Activated CD8-positive, alpha-beta memory T cell treated with anti-CD3 and anti-CD28 coated beads for 24 hours (primary cell): ENCODE measurements at places on chromosomes 6 and 20.

- no peak for DNase-seq
These were observed 61.4 kb downstream of the CPNE5 start for GRCh38 chr6:36777801-36778200.

DNA sequence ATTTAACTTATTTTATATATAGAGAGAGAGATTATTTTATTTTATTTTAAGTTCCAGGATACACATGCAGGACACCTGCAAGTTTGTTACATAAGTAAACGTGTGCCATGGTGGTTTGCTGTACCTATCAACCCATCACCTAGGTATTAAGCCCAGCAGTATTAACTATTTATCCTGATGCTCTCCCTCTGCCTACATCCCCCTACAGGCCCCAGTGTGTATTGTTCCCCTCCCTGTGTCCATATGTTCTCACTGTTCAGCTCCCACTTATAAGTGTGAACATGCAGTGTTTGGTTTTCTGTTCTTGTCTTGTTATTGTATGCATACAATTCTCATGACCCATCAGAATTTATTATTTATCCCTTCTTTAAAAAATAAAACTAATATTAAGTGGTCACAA is 34.6 kb downstream of the FKBP1C start:
- no peak for DNase-seq

- no peak for DNase-seq
These were observed 233.1 kb upstream of the SUPT3H start for GRCh38 chr6:45610832-45611231.

DNA sequence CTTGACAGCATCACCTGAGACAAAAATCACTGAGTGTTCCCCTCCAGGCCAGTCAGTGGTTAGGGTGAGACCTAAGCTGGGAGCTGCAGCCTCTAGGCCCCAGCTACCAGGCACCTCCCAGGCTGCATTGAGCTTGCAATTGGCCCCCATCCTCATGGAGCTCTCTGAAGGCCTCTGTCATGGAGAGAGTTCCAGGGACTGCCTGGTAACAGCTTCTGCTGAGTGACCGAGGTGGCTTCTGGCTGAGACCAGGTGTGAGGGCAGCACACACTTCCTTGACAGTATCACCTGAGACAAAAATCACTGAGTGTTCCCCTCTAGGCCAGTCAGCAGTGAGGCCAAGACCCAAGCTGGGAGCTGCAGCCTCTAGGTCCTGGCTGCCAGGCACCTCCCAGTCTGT is 283.0 kb downstream of the SMOC2 start:
- DNase-seq = no peak

DNA sequence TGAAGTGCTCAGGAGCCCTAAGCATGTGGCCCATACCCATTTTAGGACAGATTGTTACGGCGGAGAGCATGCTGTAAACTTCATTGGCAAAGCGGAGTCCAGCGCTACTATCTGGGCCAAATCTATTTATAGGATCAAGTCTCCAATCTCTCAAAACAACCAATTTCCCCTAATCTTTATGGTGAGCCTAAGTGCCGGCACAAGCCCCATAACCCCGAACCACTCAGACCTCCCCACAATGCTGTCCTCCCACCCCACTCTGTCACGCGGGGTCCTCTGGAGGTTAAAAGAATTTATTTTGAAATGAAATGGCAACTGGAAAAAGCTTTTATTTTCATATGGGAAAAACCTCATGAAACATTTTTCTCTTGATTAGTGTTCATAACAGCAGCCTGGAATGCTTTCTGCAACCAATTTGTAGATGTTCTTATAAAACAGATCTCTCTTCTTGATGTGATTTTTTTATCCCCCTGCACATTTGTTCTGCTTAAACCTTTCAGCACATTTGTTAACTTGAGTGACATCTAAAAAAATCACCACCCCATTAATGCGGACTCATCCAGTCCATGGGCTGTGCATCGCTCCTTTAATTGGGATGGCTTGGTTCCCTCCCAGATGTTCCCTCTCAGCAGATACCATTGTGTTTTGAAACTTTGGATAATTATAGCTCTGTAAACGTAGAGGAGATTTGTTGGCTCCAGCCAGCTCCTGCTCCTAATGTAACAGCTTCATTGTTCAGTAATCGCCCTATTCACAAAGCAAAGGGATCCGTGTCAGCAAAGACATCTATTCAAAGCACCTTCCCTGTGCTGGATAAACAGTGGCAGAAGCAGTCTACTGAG is 323.6 kb downstream of the CD83 start:
- no peak for DNase-seq

- peak; percentile 94 for DNase-seq
These were observed 66.6 kb upstream of the CCDC167 start for GRCh38 chr6:37566111-37566949.

DNA sequence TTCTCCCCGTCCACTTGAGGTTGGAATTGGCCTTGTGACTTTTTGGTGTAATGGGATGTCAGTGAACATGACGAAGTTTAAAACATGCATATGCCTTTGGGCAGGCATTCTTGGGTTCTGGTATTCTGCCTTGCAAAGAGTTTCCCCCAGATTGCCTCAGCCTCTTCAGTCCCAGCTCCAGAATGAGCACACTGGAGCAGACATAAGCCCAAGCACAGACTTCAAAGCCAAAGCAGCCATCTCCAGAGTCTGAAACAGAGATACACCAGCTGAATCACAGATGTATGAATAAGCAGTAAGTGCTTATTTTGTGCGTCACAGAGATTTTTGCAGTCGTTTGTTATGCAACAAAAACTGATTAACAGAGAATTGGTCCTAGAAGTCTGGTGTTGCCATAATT is 546.0 kb downstream of the FRK start:
- no peak for DNase-seq

GRCh38 chr20:59316911-59317731 is 16.7 kb downstream of the EDN3 start:
- no peak for DNase-seq

DNA sequence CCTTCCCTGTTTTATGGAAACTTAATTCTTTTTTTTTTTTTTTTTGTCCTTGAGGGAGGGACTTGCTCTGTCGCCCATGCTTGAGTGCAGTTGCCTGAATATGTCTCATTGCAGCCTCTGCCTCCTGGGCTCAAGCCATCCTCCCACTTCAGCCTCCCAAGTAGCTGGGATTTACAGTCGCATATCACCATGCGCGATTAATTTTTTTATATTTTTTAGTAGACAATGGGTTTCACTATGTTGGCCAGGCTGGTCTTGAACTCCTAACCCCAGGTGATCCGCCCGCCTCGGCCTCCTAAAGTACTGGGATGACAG is 654 bp downstream of the TMEM14C start:
- no peak for DNase-seq

- DNase-seq = peak; percentile 69
These were observed 2.0 kb downstream of the TRAM2 start for GRCh38 chr6:52574709-52575501.

- no peak for DNase-seq
These were observed 32.8 kb downstream of the CD164 start for GRCh38 chr6:109349419-109349987.

DNA sequence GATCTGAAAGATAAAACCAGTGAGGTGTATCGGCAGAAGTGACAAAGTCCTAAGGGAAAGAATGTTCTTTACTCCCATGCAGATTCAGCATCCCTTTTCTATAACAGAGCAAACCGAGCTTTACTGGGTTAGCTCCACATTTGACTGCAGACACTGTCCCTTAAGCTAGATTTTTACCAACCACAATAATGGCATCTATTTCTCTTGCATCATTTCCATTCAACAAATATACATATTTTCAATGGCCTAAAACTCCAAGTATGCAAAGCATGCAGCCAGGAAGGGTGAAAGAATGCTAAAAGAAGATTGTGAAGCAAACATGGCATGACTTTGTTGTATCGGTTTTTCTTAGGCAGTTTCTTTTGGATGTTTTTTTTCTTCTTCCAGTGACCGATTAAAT is 255.4 kb downstream of the OGFRL1 start:
- DNase-seq = no peak

DNA sequence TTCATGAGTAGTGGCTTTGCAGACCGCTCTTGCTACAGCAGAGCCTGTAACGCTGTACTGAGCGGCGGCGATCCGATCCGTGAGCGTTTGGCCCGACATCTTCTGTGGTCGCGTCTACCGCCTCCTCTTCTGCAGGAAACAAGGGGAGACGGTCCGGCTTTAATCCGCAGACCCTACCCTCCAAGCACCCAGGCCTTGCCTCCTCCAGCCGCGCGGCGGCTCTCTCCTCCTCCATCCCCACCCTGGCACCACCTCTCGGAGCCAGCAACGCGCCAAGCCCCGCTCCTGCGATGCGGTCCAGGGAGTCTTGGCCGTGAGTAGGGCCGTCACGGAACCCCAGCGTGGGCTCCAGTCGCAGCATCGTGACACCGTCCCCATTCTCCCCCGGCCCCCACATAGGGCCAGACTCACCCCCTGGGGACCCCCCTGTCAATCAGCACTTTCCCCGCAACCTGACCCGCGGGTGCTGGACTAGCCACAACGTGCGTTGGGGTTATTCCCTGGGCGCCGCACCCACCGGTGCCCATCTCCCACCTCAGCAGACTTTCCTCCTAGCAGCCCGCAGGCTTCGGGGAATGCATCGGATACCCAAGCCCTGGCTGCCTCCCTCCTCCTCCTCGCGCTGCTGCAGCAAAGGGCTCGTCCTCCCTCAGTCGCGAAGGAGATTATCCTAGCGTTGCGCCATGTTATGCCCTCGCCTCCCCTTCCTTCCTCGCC is 914 bp downstream of the SNAP91 start:
- no peak for DNase-seq

DNA sequence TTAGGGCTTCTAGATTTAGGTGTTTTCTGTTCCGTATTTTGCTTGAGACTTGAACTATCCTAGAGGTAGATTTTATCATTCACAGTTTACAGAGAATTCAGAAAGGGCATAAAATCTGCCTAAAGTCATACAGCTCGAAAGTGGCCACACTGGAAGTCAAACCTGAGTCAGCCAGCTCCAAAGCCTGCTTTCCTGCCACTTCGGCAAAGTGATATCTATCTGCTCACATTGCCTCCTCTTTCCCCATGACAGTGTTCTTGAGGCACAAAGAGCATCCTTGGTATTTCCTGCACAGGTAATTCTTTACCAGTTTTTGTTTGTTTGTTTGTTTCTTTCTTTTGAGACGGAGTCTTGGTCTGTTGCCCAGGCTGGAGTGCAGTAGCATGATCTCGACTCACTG is 19.4 kb upstream of the SCUBE3 start:
- no peak for DNase-seq

- no peak for DNase-seq
These were observed 62.7 kb downstream of the EDN3 start for GRCh38 chr20:59363101-59363500.
